Activated CD8-positive, alpha-beta T cell treated with anti-CD3 and anti-CD28 coated beads, Interleukin-2, amount 10 ng/mL, durations not matched to agents 7 days and 5 days (primary cell): ENCODE measurements at places on chromosomes 1 and 21. TPM values are rescaled to one million over a fixed set of nuclear protein-coding genes. Genes with fewer than 3 reads are reported as not detected.

GJA4 gene
- total RNA-seq, result not detected

HFM1 gene
- not detected for total RNA-seq

TEX38 gene
- total RNA-seq, result not detected

LDLRAD1 gene
- not detected for total RNA-seq

RRP15 gene
- total RNA-seq, result 15.7 TPM

GOLPH3L gene
- 21.2 TPM for total RNA-seq

CRYAA gene
- not detected for total RNA-seq

UBE2U gene
- total RNA-seq, result not detected

DNA sequence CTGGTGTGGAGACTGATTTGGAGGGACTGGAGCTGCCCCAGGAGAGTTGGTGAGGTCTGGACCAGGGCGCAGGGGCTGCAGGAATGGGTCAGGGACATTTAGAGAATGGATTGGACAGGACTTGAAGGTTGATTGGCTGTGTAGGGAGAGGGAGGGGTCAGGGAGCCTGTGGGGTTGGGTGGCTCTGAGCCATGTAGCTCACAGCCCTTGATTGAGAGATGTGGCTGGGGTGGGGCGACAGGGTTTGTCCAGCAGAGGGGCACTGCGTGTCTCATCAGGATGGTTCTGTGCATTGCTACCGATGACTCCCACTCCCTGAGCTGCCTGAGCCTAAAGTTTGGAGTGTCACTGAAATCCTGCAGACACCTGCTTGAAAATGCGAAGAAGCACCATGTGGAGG is 12.1 kb downstream of the AZIN2 start:
- no peak overlapping the region for H3K4me3 ChIP-seq
- no peaks in the 10 kb centered on the region for H3K27me3 ChIP-seq
- peaks cover 82% of the 10 kb centered on the region for H3K4me1 ChIP-seq

GRCh38 chr1:115727706-115728249 is 40.7 kb downstream of the CASQ2 start:
- no peak for DNase-seq
- H3K36me3 ChIP-seq, result no peaks in the 10 kb centered on the region
- H3K27me3 ChIP-seq, result peaks cover 2% of the 10 kb centered on the region

- no peaks in the 10 kb centered on the region for H3K27me3 ChIP-seq
- peak overlapping the region; percentile 90 for H3K27ac ChIP-seq
- H3K4me1 ChIP-seq, result peaks cover 66% of the 10 kb centered on the region
- H3K36me3 ChIP-seq, result peaks cover 56% of the 10 kb centered on the region
- peak; percentile 81 for DNase-seq
- peak overlapping the region; percentile 55 for H3K4me3 ChIP-seq
These were observed 5.4 kb downstream of the SOAT1 start for GRCh38 chr1:179298952-179299351.

DNA sequence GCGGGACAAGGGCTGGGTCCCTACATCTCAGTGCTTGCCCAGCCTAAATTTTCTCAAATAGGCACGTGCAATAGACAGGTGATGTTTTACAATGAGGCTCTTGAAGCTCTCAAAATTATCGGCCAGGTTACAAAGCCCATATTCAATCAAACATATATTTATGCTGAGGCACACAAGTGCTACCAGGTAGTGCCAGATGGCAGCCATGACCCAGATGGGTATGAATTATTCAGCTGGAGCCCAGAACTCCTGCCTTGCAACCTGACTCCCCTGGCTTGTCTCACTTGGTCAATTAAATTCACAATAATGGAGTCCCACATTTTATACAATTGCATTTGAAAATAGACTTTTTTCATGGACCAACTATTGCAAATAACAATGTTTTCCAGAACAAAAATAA is 12.3 kb upstream of the ADAM30 start:
- peaks cover 20% of the 10 kb centered on the region for H3K36me3 ChIP-seq
- H3K4me3 ChIP-seq, result no peak overlapping the region
- DNase-seq, result no peak

- H3K27me3 ChIP-seq, result no peaks in the 10 kb centered on the region
- no peak overlapping the region for H3K27ac ChIP-seq
- H3K36me3 ChIP-seq, result no peaks in the 10 kb centered on the region
- no peak for DNase-seq
These were observed 61.3 kb upstream of the ARTN start for GRCh38 chr1:43872280-43872679.

DNA sequence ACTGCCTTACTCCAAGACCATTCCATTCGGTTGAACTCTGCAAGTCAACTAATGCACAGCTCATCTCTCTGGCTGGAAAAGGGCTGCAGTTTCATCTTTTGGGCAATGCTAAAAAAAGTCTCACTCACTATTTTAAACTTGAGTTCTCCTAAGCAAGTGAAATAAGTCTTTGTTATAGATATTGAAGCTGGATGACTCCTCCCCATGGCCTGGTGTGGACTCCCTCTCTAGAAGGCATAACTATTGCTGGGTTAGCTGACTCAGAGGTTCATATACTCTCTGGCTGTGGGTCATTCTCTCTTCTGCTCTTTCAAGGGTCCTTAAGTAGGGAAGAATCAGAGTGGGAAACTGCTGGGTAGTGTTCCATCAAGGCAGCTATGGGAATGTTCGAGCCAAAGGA is 88.0 kb downstream of the XCL2 start:
- H3K4me3 ChIP-seq, result no peak overlapping the region
- no peaks in the 10 kb centered on the region for H3K27me3 ChIP-seq
- no peak overlapping the region for H3K27ac ChIP-seq

- H3K36me3 ChIP-seq, result peaks cover 27% of the 10 kb centered on the region
- no peaks in the 10 kb centered on the region for H3K27me3 ChIP-seq
- H3K4me3 ChIP-seq, result no peak overlapping the region
- peaks cover 46% of the 10 kb centered on the region for H3K4me1 ChIP-seq
- H3K27ac ChIP-seq, result no peak overlapping the region
These were observed 82.9 kb downstream of the STUM start for GRCh38 chr1:226631229-226632000.

DNA sequence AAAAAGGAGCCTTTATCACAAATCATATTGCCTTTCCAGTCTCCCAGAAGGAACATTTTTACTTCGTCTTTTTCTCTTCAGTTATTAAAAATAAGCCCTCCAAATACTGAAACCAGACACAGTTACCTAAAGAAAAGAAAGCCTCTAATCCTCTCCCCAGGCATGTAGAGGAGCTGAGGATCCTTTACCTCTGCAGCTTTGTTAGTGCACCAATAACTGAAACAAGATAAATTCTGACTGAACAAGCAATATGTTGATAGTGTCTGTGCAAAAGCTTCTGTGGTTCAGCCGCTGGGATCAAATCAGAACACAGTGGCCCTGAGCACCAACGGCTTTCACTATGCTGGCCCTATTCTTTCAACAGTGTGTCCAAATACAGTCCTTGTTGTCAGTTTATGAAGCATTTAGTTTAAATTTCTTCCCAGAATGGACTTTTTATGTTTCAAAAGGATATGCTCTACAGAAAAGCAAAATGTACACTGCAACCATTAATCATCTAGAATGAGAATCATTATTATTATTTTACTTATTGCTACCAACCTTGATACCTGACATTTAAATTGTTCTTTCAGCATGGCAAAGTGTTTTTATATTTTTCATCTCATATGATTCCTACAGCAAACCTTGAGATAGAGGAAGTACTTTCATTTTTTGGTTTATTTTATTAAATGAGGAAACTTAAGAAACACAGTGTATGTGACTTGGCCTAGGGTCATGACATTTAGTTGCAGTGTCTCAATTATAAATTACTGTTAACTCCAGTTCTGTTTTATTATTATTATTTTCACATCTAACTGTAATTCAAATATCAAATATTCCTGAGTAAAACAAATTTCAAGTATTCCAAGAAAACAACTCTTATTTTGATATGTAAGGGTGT is 217.9 kb downstream of the NEGR1 start:
- H3K4me3 ChIP-seq, result no peak overlapping the region
- H3K36me3 ChIP-seq, result no peaks in the 10 kb centered on the region
- no peak overlapping the region for H3K27ac ChIP-seq
- H3K4me1 ChIP-seq, result no peaks in the 10 kb centered on the region

- H3K36me3 ChIP-seq, result no peaks in the 10 kb centered on the region
- no peak overlapping the region for H3K27ac ChIP-seq
- peaks cover 40% of the 10 kb centered on the region for H3K27me3 ChIP-seq
- DNase-seq, result no peak
- H3K4me3 ChIP-seq, result no peak overlapping the region
These were observed 41.6 kb upstream of the PKP1 start for GRCh38 chr1:201241736-201242135.

GRCh38 chr1:203133970-203134725 is 6.6 kb downstream of the ADORA1 start:
- DNase-seq, result no peak
- H3K27ac ChIP-seq, result no peak overlapping the region
- peaks cover 11% of the 10 kb centered on the region for H3K4me1 ChIP-seq
- no peaks in the 10 kb centered on the region for H3K36me3 ChIP-seq
- no peak overlapping the region for H3K4me3 ChIP-seq

DNA sequence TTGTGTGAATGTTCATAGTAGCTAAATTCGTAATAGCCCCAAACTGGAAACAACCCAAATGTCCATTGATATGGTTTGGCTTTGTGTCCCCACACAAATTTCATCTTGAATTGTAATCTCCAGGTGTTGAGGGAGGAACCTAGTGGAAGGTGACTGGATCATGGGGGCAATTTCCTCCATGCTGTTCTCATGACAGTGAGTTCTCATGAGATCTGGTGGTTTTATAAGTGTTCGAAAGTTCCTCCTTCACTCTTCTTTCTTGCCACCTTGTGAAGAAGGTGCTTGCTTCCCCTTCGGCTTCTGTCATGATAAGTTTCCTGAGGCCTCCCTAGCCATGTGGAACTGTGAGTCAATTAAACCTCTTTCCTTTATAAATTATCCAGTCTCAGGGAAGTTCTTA is 11.3 kb downstream of the UBE2G2 start:
- H3K4me3 ChIP-seq, result no peak overlapping the region
- H3K27ac ChIP-seq, result no peak overlapping the region
- no peak for DNase-seq
- H3K36me3 ChIP-seq, result peaks cover 20% of the 10 kb centered on the region
- peaks cover 25% of the 10 kb centered on the region for H3K4me1 ChIP-seq
- no peaks in the 10 kb centered on the region for H3K27me3 ChIP-seq

- no peak for DNase-seq
- peak overlapping the region; percentile 49 for H3K27ac ChIP-seq
- peaks cover 50% of the 10 kb centered on the region for H3K4me1 ChIP-seq
- H3K27me3 ChIP-seq, result peaks cover 6% of the 10 kb centered on the region
These were observed 162.0 kb downstream of the RUNX1 start for GRCh38 chr21:34887105-34887442.

DNA sequence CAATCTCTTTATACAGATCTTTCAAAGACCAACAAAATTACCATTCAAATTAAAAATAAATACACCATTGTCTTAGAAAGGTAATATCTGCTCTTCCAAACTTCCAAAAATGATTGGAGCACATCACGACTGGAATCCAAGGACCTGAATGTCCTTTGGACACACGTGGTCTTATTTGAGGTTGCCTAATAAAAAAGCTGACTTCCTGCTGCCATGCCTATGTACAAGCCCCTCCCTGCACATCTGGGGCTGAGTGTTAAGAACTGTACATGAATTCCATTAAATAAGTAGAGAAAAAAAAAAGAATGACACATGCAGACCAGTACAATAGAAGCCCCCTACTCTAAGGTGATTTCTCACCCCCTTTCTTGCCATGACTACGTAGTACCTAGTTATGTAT is 73.6 kb downstream of the SUSD4 start:
- H3K36me3 ChIP-seq, result no peaks in the 10 kb centered on the region
- H3K27me3 ChIP-seq, result no peaks in the 10 kb centered on the region
- no peak overlapping the region for H3K27ac ChIP-seq

DNA sequence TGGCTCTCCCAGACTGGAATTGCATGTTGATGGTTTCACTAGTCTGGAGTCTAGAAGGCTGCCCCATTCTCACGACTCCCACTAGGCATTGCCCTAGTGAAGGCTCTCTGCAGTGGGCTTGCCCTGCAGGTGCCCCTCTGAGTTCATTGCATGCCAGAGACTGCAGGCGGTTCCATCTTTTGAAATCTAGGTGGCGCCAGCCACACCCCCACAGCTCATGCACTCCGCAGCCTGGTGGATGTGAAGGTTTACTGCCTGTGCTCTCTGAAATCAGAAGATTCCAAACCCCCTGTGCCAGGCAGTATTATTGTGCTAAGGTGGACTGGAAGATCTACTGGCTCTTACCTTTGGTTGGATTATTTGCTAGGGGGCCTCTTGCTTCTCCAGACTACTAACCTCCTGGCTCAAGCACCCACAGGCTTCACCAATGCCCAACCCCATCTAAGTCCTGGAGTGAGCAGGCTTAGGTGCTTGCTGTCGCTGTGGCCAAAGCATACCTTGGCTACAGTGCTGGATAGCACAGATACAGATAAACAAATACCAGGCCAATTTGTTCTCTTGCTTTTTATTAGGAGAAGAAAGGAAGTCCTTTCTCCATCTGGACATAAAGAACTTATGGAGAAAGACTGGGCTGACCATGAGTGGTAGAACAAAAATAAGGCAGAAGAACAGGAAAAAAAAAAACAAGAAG is 83.5 kb upstream of the SIM2 start:
- H3K4me3 ChIP-seq, result no peak overlapping the region
- peaks cover 2% of the 10 kb centered on the region for H3K27me3 ChIP-seq
- no peak for DNase-seq
- no peaks in the 10 kb centered on the region for H3K4me1 ChIP-seq

- no peaks in the 10 kb centered on the region for H3K4me1 ChIP-seq
- H3K27ac ChIP-seq, result no peak overlapping the region
- DNase-seq, result no peak
- no peak overlapping the region for H3K4me3 ChIP-seq
- H3K27me3 ChIP-seq, result peaks cover 27% of the 10 kb centered on the region
These were observed 28.2 kb upstream of the FAM131C start for GRCh38 chr1:16101623-16102022.

GRCh38 chr1:155077346-155077745 is 1.3 kb upstream of the EFNA3 start:
- H3K27ac ChIP-seq, result no peak overlapping the region
- no peak overlapping the region for H3K4me3 ChIP-seq
- H3K27me3 ChIP-seq, result peaks cover 28% of the 10 kb centered on the region
- peaks cover 75% of the 10 kb centered on the region for H3K4me1 ChIP-seq
- no peak for DNase-seq

GRCh38 chr1:221809091-221810029 is 67.5 kb upstream of the DUSP10 start:
- peaks cover 33% of the 10 kb centered on the region for H3K4me1 ChIP-seq
- H3K27me3 ChIP-seq, result no peaks in the 10 kb centered on the region
- DNase-seq, result no peak
- no peak overlapping the region for H3K4me3 ChIP-seq
- H3K27ac ChIP-seq, result peak overlapping the region; percentile 69

GRCh38 chr1:207654320-207654719 is 9.4 kb downstream of the CR1L start:
- DNase-seq, result no peak
- no peaks in the 10 kb centered on the region for H3K4me1 ChIP-seq
- no peak overlapping the region for H3K27ac ChIP-seq
- no peaks in the 10 kb centered on the region for H3K36me3 ChIP-seq
